Fibroblast of skin of right biceps (primary cell): ENCODE measurements at places on chromosomes 6 and 20.

GRCh38 chr6:88376197-88376596, 210.1 kb upstream of the CNR1 start:
- DNase-seq: no peak

- DNase-seq: peak; percentile 19
These were observed 20.3 kb upstream of the LRRN4 start for GRCh38 chr20:6074145-6074561.

- peak; percentile 28 for DNase-seq
These were observed 161.2 kb downstream of the ATXN1 start for GRCh38 chr6:16600026-16600425.

DNA sequence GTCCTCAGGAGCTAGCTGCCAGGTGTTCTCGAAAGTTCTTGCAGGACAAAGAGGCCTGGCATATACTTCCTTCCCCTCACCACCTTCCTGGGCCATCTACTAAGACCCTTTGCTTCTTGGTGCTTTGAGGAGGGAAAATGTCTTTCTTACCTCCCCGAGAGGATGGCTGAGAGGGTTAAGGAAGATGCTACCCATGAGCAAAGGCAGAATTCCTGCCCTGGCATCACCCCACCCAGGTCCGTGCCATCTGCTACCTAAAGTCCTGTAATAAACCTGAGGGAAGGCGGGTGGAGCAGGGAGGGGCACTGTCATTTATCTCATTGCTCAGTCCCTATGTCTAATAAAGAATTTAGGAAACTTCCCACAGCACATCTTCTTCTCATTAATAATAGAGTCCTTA, 16.2 kb downstream of the GFOD1 start:
- no peak for DNase-seq

DNA sequence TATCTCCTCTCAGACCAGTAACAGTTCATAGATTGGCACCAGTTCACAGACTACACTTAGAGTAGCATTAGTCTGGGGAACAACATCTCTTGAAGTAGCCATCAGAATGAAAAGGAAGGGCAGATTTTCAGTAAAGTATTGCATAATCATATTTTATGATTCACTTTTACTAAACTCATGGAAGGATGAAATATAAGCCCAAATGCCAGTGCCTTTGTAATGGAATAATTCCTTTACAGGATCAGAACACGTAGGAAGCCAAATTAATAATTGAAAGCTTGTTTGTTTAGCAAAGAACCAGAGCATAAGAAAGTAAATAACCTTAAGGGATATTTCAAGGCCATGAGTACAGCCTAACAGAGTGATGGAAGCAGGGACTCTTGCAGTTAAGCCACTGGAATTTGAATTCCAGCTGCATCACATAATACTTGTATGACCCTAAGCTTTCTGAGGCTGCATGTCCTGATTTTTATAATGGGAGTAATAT, 11.4 kb upstream of the LOC128125822 start:
- peak; percentile 45 for DNase-seq

DNA sequence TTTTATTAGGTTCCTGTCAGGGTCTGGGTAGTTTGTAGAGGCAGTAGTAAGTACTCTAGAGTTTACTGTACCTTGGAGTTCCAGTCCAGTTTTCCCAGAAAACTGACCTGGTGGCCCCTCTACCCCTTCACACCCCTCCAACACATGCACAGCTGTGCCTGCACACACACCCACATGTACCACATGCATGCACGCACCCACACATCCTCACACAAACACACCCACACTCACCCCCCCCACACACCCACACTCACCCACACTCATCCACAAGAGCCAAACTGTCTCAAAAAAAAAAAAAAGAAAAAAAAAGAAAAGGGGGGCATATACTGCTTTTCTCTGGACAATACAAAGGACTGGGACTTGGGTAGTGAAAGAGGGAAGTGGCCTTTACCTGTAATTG, 570.5 kb downstream of the QKI start:
- DNase-seq: no peak

DNA sequence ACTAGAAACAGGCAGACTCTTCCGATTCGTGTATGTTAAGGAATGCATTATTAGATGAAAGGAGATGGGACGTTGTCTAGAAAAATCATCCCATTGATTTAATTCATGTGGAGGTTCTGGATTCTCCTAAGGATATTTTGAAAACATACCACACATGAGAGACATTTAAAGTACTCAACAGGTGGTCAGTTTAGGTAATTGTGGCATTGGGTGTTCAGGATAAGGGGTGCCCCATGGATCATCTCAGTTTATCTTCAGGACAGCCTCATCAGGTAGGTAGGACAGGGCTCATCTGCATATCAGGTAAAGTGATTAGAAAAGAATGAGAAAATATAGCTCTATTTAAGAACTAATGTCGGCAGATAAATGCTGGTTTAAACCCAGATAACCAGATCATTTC, 15.9 kb upstream of the PDE10A start:
- no peak for DNase-seq

GRCh38 chr6:37516076-37516919, 16.6 kb upstream of the CCDC167 start:
- DNase-seq: no peak

- DNase-seq: no peak
These were observed 50.1 kb downstream of the PHF3 start for GRCh38 chr6:63685446-63686379.

DNA sequence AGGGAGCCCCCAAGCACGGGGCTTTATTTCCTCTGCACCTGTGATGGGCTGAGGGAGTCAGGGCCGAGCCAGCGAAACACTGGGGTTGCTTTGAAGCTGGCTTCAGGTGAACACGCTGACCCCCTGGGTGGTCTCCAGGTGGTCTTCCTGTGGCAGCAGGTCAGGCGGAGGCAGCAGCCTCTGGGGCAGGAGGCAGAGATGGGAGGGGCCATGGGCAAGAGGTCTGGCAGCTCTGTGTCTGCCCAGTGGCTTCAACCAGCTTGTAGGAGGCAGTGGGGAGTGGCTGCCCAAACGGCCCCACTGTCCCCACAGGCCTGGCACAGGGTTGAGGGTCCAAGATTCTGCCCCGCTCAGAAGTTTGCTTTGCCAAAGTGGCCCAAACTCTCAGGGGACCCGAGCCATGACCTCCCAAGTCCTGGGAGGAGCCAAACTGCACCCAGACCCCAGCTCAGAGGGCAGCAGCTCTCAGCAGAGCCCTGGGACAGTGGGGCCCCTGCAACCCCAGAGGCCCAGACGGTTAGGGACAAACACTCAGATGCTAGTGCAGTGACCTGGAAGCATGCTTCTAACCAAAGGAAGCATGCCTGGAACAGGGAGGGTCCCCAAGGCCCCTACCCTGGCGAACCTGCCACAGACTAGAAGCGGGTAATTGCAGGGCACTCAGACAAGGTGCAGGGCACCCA, 15.3 kb downstream of the NTSR1 start:
- no peak for DNase-seq

- DNase-seq: no peak
These were observed 7.1 kb downstream of the KIF13A start for GRCh38 chr6:17980329-17980728.

DNA sequence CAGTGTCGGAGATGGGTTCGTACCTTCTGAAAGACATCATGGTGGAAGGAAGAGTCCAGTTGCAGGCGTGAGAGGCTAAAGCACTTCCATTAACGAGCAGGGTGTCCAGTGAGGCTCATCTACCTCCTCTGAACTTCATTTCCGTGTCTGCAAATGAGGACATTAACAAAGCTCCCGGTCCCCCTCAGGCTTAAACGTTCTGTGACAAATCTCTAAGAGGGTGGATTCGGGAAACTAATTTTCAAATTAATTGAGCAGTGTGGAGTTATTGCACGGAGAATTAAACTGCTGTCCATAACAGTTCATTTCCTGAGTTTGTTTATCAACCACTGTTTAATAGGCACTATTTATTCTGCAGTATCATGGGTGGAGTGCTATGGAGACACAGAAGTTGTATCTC, 68.2 kb downstream of the TRMT6 start:
- no peak for DNase-seq

DNA sequence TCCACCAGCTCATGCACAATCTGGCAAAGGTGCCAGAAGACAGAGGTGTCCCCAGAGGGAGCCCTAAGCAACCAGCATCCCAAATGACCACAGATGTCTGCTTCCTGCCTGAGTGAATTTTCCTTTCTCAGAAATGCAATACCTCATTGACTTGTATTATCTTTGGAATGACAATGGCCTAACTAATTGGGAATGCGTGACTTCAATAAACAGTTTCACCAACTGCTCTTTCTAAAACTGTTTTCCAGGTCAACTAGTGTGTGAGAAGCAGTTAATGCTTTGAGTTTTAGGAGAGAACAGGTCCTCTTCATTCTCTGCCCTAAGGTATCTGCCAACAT, 108.9 kb upstream of the SNX9 start:
- peak; percentile 71 for DNase-seq

- peak; percentile 45 for DNase-seq
These were observed 11.8 kb downstream of the ENPP1 start for GRCh38 chr6:131819572-131820124.

DNA sequence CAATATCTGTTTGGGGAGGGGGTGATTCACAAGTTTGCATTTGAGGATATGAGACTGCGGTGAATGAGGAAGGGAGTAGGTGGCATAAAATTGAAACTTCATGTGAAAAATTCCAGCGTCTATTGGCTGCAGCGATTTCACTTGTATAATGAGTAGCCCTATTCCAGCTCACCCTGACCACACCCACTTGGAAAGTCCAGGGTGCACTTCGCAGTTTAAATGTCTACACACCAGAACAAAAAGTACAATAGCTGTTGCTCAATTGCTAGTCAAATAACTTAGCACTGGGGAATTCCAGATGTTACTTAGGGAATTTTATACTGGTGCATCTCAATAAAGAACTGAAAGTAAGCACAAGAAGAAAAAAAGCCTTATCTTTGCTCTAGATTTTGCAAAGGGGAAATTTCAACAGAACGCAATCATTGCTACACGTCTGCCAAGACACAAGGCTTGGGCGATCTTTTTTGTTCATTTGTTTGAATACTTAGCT, 6.3 kb downstream of the TNFAIP3 start:
- DNase-seq: peak; percentile 63

DNA sequence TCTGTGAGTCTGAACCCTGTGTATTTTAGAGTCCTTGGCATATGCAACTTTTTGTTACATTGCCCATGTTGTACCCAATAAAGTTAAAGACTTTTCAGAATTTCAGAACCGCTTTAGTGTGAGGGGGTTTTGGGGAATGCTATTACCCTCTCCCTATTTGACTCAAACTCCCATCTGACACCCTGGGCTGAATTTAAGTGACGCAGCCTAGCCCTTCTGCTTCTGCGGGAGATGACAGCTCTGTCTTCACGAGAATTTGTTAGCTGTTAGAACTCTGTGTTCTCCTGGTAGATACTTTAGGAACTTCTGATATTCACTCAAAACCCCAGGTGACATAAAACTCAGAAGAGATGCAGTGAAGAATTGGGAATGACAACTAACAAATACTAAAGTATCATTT, 500.6 kb upstream of the ID4 start:
- no peak for DNase-seq

DNA sequence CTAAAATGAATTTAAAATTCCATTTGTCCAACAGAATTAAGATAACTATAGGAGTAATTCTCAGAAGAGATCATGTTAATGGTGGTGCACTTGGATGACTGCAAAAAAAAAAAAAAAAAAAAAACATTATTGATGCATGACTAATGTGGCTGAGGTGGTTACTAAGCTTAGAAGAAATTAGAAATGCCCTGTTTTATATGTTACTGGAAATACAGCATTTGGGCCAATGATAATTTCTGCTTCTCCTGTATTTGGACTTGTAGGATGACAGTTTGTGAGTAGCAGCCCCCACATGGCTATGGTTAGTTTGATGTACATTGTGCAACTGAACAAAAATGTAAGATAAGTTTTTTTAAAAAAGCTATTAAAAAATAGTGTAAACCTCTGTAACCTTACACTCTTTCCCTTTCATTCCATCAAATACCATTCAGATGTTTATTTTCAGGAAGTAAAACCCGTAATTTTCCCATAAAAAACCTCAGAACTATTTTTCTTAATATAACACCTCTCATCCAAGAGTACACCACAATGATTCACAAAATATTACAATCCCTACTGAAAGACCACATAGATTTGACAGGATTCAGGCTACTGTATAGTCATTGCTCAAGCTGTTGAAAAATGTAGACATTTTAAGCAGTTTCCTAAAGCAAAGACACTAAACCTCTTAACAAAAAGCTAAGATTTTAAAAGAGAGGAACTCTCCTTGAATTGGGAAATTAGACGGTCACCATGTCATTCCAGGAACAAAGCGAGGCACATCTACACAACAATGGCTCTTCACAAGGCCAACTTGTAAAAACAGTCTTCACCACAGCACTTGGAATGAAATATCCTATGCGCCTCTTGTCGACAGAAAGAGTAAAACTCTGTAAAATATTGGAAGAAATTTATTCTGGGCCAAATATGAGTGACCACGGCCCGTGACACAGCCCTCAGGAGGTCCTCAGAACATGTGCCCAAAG, 83.0 kb downstream of the WDR27 start:
- DNase-seq: peak; percentile 99

DNA sequence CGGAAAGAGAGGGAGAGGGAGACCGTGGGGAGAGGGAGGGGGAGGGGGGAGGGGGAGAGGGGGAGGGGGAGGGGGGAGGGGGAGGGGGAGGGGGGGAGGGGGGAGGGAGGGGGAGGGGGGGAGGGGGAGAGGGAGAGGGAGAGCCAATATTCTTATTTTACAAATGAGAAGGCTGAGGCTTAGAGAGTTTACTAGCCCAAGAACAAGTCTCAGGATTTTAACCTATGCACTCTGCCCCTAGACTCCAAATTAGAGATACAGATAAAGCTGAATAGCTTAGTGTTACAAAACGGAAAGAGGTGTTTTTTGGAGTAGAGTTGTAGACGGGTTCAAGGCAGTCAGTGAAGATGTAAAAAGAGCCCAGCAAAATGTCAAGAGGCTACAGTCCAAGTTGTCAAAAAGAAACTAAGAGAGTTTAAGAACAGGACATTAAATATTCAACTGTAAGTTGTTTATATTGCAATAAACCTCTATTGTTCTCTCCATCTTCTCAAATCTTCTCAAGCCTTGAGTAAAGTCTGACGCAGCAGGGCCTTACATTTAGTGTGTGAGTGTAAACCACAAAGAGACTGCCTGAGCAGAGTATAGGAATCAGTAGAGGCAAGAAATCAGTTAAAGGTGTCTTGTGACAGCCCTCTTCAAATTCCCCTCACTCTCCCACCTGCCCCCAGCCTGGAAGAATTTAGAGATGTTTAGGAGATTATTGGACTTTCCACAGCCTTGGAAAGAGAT, 34.9 kb upstream of the AKIRIN2 start:
- no peak for DNase-seq

DNA sequence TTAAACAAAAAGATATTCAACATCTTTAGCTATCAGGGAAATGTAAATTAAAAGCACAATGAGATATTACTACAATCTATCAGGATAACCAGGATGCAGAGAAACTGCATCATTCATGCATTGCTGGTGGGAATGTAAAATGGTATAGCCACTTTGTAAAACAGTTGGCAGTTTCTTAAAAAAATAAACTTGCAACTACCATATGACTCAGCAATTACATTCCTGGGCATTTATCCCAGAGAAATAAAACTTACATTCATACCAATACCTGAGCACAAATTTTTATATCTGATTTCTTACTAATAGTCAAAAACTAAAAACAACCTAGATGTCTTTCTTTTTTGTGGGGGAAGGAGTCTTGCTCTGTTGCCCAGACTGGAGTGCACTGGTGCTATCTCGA, 190.3 kb upstream of the TAB2 start:
- DNase-seq: peak; percentile 72
